Cortex of kidney (tissue), 1 donor: ENCODE measurements at places on chromosomes 7 and 10.

DNA sequence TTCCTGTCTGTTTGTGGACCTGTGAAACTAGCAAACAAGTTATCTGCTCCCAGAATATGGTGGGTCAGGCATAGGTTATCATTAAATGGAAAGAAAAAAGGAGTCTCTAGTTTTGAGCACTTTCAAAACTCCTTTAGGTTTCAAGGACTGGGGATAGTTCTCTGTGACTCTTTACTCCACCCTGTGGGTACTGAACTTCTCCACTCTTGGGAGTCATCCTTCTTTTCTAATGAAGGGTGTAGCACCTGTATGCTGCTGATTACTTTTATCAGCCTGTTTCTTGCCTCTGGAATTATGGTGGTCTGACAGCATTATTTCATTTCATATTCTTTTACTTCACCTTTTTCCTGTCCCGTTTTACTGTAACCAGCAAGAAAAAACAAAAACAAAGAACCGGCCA lies 6.7 kb downstream of the GNAI1 start:
- no peak for DNase-seq

GRCh38 chr7:121519548-121520521 lies 123.7 kb upstream of the FAM3C start:
- no peak for DNase-seq

- no peak for DNase-seq
Measured at GRCh38 chr7:69738396-69738951, 140.2 kb downstream of the AUTS2 start.

- DNase-seq, result no peak
Measured at GRCh38 chr10:98248018-98248417, 20.0 kb downstream of the LOXL4 start.

DNA sequence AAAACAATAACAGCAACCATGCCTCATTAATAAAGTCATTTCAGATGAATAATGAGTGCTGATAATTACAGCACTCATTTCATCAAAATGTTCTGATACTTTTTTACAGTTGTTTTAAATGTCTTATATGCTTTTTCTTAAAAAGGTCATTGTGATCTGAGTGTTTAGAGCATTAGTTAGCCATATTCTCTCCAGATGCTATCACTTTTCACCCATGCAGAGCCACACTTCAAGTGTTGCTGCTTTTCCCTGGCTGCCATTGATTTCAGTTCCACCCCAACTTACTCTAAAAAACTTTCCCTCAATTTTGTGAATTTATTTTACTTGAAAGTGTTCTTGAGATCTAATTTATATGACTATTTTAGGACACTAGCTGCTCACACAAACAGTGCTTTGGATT lies 41.8 kb downstream of the NUP205 start:
- no peak for DNase-seq

- no peak for DNase-seq
Measured at GRCh38 chr7:50142425-50143017, 49.5 kb upstream of the ZPBP start.

- DNase-seq, result no peak
Measured at GRCh38 chr10:32077896-32078485, 21.8 kb upstream of the KIF5B start.
